ENCODE measurements at places on chromosomes 5 and 9. TPM values are rescaled to one million over a fixed set of nuclear protein-coding genes. Genes with fewer than 3 reads are reported as not detected.

Gene ANKRA2
- 33.6 TPM for polyA plus RNA-seq

Gene DPYSL3
- polyA plus RNA-seq: 0.03 TPM

Gene MYORG
- 11.9 TPM for polyA plus RNA-seq

Gene SOHLH1
- 0.21 TPM for polyA plus RNA-seq

Gene GRXCR2
- not detected for polyA plus RNA-seq

Gene DNAH5
- 0.09 TPM for polyA plus RNA-seq

Gene PCDHGA10
- 0.04 TPM for polyA plus RNA-seq

Gene PTGES
- not detected for polyA plus RNA-seq

Gene ROPN1L
- 0.08 TPM for polyA plus RNA-seq

DNA sequence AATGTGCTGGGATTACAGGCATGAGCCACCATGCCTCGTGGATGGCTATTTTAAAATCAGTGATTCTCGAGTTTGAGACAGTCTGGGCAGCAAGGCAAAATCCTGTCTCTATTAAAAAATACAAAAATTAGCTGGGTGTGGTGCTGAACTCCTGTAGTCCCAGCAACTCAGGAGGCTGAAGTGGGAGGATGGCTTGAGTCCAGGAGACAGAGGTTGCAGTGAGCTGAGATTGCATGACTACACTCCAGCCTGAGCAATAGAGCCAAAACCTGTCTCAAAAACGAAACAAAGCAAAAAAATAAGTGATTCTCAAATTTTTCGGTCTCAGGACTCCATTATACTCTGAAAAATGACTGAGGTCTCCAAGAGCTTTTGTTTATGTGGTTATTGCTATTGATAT, 47.9 kb upstream of the HSPA9 start:
- no peak for DNase-seq

GRCh38 chr5:137659209-137659608, 76.7 kb downstream of the KLHL3 start:
- DNase-seq: no peak

DNA sequence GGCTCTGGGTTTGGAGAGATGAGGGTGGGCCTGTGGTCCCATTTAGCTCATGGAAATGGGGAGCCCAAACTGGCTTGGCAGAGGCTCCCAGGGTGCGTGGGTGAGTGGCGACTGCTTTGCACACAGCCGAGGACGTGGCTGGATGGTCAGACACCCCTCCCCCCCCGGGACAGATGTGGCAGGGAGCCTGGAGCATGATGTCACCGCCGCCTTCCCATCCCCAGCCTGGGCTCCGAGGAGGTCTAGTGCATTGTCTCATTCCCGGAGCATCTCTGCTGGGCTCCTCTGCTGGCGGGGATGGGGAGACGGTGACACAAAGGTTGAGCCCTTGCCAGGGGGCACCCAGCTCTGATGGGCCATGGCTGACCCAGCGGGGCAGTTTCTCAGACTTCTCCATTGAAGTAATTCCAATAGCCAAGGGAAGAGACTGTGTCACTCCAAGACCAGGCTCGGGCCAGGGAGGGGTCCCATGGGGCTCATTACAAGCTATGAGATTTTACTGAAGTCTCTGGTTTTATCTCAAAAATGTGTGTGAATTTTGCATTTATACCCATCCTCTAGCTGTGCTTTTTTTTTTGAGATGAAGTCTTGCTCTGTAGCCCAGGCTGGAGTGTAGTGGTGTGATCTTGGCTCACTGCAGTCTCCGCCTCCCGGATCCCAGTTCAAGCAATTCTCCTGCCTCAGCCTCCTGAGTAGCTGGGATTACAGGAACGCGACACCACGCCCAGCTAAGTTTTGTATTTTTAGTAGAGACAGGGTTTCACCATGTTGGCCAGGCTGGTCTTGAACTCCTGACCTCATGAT, 36.1 kb downstream of the HMCN2 start:
- no peak for DNase-seq

DNA sequence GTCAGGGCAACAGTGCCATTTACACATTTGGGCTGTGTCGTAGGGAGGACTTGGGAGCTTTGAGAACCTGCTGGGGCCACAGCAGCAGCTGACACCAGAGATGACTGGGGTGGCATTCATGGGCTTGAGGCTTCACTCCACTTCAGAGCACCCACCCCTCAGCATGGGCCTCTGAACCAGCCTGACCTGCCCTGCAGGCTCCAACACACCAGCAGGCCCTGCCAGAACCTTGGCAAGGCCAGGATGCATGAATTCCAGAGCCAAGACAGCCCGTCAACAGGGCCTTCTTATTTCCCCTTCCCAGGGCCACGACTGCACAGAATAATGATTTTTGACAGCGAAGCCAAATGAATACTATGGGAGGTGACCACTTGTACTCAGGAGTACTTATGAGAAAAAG, 77.0 kb downstream of the SMIM23 start:
- no peak for DNase-seq

DNA sequence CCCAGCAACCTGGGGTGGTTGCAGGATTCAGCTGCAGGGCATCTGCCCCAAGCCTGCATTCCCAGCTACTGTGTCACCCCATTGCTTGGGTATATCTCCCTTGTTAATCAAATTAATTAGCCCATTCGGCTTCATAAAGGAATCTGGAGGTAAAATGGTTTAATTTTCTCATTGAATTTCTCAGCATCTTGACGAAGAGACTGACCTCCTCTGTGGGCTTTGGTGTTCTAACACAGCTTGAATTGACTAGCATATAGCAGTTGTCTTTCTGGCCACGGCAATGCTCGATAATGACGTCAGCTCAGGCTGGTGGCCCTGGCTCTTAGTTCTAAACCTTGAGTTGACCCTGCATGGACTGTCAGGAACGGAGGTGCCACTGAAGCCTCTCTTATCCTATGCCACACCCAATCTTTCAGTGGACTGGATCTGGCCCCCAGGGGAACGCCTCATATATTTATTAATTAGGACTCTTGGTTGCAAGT, 72.4 kb downstream of the MSX2 start:
- no peak for DNase-seq

DNA sequence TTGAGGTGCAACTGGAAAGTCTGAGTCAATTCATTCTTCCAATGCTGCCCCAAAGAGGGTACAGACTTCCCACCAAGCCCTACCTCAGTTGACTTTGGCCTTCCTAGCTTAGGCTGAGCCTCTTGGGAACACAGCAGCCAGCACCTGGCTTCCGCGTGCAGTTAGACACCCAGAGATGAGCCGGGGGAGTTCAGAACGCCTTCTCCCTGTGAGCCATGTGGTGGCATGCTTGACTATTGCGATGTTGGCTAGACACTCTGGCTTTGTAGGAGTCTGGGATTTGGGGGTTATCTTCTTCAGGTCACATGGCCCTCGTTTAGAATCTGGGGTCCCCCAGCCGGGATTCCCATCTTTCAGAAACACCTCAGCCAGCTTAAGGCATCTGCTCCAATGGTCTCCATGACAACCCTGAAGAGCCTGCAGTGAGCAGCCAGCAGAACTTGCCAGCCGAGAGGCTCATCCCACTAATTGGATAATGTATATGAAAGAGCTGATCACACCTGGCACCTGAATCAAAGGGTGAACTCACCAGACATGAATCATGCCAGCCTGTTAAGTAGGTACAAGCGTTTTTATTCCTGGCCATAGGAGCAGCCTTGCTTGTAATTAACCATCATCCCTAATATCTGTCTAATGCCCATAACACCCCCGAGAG, 167.5 kb downstream of the SYK start:
- no peak for DNase-seq

DNA sequence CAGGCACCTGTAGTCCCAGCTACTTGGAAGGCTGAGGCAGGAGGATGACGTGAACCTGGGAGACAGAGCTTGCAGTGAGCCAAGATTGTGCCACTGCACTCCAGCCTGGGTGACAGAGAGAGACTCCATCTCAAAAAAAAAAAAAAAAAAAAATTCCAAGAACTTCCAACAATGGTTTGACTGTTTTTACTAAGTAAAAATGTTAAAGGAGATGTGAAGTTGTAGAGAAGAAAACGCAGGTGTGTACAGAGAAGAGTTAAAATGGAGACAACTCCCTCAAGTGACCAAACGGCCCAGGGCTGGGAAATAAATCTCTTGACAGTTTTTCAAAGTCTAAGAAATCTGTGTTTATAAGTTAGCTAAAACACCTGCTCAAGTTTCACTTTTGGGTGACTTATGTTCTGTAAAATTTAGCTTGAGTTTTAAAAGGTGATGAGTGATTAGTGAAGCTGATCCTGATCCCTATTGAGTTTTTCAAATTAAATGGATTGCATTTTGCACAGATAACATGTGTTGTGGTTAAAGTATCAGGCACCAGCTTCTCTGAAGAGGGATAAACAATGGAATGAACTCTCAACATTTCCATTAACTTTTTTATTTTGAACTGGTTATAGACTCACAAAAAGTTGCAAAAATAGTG, 255.2 kb upstream of the CD180 start:
- no peak for DNase-seq

- peak; percentile 50 for DNase-seq
Observed at GRCh38 chr9:121640076-121640475, 11.4 kb upstream of the DAB2IP start.

DNA sequence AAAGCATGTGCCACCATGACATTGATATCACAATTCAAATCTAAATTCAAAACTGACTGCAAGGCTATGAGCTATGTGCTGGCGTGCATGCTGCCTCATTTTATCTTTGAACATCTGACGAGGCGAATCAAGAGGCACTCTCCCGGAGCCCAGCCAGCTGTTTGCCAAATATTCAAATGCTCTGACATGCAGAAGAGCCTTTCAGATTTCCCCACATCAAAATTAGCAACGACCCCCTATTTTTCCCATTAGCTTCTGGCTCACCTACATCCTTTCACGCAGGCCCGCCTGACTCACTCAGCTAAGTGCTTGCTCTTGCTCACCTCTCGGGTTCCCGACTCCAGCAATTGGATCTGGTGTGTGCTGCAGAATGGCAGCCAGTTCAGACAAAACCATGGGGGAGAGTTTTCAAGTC, 159.0 kb downstream of the NR2F1-AS1 start:
- no peak for DNase-seq

GRCh38 chr5:93163010-93163663, 417.9 kb downstream of the NR2F1-AS1 start:
- no peak for DNase-seq

GRCh38 chr5:108546939-108547338, 165.0 kb upstream of the FBXL17 start:
- DNase-seq: no peak

- no peak for DNase-seq
Observed at GRCh38 chr5:61141801-61142200, 20.5 kb downstream of the SMIM15 start.

- DNase-seq: no peak
Observed at GRCh38 chr5:87313216-87313615, 45.5 kb downstream of the RASA1 start.

GRCh38 chr5:32317041-32317440, 4.3 kb upstream of the MTMR12 start:
- no peak for DNase-seq

DNA sequence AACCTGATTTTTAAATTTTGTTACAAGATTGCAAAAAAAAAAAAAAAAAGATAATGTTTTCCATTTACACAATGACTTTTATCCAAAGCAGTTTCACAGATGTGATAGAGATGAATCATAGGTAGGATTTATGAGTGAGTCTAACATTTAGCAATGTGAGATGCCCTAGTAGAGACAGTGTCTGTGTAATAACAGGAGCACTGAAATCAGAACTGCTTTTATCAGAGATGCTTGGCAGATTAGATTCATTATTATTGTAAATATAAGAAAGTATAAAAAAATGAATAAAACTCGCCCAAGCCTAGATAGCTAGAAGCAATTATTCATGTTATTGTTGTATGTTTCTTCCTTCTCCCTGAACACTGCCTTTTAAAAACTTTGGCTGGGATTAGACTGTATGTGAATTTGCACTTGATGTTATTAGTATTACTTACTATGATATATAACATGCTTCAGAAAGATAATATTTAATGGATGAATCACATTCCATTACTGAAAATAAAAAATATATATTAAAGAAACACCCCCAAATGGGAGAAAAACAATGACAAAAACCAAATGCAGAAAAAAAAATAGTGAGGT, 567.3 kb upstream of the KLF4 start:
- no peak for DNase-seq

GRCh38 chr5:38695021-38695958, 138.8 kb upstream of the LIFR start:
- no peak for DNase-seq

DNA sequence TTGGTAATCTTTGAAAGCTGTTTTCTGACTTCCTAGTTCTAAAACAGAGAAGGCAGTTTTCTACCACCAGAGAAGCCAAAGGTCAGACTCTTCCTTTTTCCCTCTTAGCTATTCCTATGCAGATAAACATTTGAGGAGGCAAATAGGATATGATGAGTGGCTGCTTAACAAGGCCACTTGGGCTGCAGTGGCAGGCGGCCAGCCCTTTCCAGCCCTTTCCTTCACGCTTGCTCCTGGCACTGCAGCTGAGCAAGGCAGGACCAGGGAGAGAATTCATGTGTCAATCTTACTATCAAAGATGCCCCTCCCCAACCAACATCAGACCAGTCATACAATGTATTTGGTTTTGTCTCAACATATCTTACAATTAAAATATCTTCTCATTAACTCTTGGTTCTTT, 36.8 kb upstream of the RNF38 start:
- no peak for DNase-seq

- DNase-seq: no peak
Observed at GRCh38 chr5:160545832-160546231, 124.2 kb downstream of the PTTG1 start.
